ENCODE measurements at places on chromosomes 16 and 17.

GRCh38 chr16:4909825-4910224 lies 27.1 kb downstream of the PPL start:
- H3K4me1 ChIP-seq, result peaks cover 6% of the 10 kb centered on the region
- no peak for DNase-seq
- H3K4me3 ChIP-seq, result no peak overlapping the region
- H3K36me3 ChIP-seq, result no peaks in the 10 kb centered on the region
- H3K27ac ChIP-seq, result no peak overlapping the region

DNA sequence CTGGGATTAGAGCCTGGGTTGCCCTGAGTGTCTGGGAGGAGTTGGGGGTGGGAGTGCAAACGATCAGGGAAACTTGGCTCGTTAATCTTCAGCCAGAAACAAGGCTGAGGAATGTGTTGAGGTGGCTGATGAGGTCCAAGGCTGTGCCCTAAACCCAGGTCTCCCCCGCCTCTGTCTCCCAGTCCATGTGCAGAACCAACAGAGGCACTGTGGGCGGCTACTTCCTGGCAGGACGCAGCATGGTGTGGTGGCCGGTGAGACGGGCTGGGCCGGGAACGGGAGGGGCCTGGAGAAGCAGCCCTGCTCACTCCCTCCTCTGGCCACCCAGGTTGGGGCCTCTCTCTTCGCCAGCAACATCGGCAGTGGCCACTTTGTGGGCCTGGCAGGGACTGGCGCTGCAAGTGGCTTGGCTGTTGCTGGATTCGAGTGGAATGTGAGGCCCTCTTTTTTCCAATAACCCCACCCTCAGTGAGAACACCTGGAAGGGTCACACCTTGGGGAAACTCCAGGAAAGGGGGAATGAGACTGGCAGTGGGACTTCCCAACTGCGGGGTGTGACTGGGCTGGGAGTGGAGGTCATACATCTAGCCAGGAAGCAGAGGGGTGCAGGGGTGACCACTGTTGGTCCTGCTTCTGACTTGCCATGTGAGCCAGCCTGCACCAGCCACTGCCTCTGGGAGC lies 1.7 kb downstream of the SLC5A2 start:
- no peak overlapping the region for H3K27ac ChIP-seq
- H3K4me3 ChIP-seq, result no peak overlapping the region
- H3K36me3 ChIP-seq, result no peaks in the 10 kb centered on the region
- peaks cover 38% of the 10 kb centered on the region for H3K4me1 ChIP-seq
- no peak for DNase-seq

DNA sequence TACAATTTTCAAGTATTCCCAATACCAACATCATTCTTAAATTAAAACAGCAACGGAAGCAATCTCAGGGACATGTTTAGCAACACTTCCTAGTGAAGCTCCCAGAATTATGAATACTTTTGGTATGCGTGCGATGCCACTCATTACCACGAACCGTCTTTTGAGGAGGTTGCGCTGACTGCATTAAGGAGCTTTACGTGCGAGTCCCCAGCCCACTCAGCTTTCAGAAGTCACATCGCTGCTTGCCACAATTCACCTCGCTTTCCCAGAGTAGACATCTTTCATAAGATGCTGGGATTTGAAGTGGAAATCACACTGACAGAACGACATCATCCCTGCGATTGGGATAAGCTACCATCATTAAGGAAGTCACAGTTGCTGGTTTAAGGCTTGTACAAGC lies 441.6 kb upstream of the HSBP1 start:
- H3K4me3 ChIP-seq, result no peak overlapping the region
- H3K27ac ChIP-seq, result no peak overlapping the region
- no peaks in the 10 kb centered on the region for H3K4me1 ChIP-seq
- no peak for DNase-seq
- no peaks in the 10 kb centered on the region for H3K27me3 ChIP-seq

DNA sequence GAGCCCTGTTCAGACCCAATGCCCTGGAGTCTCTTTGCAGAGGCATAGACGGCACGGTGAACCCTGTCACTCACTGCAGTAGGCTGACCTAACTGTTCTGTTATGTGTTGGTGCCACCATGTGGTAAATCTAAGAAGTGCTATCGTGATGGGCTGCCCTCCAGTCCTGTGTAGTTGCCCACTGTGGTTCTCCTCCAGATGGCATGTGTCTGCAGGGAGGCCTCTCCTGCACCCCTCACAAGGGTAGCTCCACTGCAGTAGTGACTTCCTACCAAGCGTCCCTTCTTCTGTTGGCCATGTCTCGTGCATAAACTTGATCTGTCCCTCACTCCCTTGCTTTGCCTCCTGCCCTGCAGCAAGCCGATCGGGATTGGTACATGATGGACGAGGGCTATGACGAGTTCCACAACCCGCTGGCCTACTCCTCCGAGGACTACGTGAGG lies 5.8 kb downstream of the DHX38 start:
- peaks cover 13% of the 10 kb centered on the region for H3K4me1 ChIP-seq
- H3K27me3 ChIP-seq, result no peaks in the 10 kb centered on the region
- H3K4me3 ChIP-seq, result no peak overlapping the region

GRCh38 chr16:84266451-84266850 lies 26.6 kb upstream of the KCNG4 start:
- H3K36me3 ChIP-seq, result no peaks in the 10 kb centered on the region
- H3K4me3 ChIP-seq, result no peak overlapping the region
- H3K27ac ChIP-seq, result no peak overlapping the region
- DNase-seq, result peak; percentile 35

GRCh38 chr17:69093279-69093789 lies 32.6 kb upstream of the ABCA9 start:
- H3K4me1 ChIP-seq, result no peaks in the 10 kb centered on the region
- peaks cover 35% of the 10 kb centered on the region for H3K36me3 ChIP-seq
- DNase-seq, result no peak

GRCh38 chr17:59284317-59284716 lies 47.1 kb upstream of the YPEL2 start:
- H3K4me3 ChIP-seq, result no peak overlapping the region
- H3K4me1 ChIP-seq, result no peaks in the 10 kb centered on the region
- no peaks in the 10 kb centered on the region for H3K36me3 ChIP-seq
- no peak overlapping the region for H3K27ac ChIP-seq
- H3K27me3 ChIP-seq, result no peaks in the 10 kb centered on the region
- DNase-seq, result no peak

GRCh38 chr16:15928261-15929104 lies 20.9 kb upstream of the ABCC1 start:
- no peaks in the 10 kb centered on the region for H3K36me3 ChIP-seq
- H3K4me1 ChIP-seq, result no peaks in the 10 kb centered on the region
- no peak overlapping the region for H3K4me3 ChIP-seq
- no peaks in the 10 kb centered on the region for H3K27me3 ChIP-seq
- no peak for DNase-seq

DNA sequence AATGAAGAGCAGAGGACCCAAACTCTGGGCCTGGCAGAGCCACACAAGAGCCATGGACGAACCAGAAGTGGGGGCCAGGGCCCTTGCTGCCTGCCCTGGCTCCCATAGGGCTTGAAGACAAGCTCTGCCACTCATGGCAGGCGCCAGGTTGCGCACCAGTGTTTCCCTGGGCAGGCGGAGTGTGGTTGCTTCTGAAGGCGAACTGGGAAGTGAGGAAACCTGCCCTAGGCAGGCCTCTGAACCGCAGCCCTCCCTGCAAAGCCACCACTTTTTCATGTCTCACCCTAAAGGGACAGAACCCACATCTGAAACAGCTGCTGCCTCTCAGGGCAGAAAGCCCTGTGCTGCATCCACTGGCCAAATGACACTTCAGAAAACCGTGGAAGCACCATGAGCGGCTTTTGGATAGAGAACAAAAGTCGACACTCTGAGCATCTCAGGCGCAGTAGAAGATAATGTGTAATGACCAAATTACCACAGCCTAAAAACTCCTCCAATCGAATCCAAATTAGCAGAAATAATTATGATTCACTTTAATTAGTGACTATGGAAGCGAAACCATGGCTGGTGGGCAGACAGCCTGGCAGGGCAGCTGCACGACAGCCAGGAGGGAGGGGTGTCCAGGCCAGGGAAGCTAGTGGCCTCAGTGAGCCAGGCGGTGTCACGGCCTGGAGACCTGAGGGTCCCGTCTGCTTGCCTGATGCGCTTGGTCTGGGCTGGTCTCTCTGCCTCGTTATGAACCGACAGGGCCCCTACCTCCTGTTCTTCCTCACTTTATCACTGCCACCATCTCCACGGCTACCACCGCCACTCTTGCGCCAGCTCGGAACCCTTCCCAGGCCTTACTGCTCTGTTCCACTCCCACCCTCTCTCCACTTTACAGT lies 59.1 kb downstream of the PRMT7 start:
- peaks cover 36% of the 10 kb centered on the region for H3K27me3 ChIP-seq
- H3K4me1 ChIP-seq, result no peaks in the 10 kb centered on the region
- H3K4me3 ChIP-seq, result no peak overlapping the region
- H3K36me3 ChIP-seq, result no peaks in the 10 kb centered on the region

DNA sequence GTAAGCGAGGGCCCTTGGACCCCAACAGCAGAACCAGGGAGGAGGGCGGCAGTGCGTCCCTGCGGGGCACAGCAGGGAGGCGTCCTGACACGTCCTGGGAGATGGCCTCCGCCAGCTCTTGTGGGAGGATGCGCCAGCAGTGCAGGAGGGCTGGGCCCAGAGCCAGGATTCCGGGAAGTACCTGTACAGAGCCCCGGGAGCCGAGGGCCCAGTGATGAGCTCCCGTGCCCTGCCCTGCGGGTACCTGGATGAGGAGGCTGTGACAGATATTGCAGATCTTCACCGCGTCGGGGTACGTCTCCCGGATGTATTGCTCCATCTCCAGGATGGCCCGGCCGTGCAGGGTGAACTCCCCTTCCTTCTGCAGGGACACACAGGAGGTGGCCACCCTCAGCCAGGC lies 23.1 kb downstream of the KDM8 start:
- H3K27me3 ChIP-seq, result no peaks in the 10 kb centered on the region
- no peak overlapping the region for H3K4me3 ChIP-seq
- no peak for DNase-seq

DNA sequence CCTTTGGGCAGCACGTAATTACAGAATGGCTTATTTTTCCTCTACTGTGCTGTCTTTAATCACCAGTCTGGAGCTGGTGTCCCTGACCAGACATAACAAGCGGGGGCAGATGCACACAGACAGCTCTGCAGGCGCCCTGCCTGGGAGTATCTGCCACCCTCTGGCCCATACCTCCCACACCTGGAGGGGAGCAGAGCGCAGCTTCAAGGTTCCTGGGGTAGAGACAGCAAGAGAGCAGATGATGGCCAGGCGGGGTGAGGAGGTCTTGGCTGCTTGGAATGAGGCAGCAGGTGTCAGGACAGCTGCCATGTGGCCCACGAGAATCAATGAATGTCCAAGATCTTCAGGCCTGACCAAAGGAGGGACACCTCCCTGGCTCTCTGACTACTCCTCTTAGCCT lies 23.8 kb downstream of the TMEM94 start:
- no peak overlapping the region for H3K4me3 ChIP-seq
- H3K27ac ChIP-seq, result no peak overlapping the region
- peaks cover 67% of the 10 kb centered on the region for H3K4me1 ChIP-seq
- DNase-seq, result no peak

Data from left ventricle myocardium inferior (tissue), 1 donor.